ENCODE measurements at places on chromosomes 16 and 17.

DNA sequence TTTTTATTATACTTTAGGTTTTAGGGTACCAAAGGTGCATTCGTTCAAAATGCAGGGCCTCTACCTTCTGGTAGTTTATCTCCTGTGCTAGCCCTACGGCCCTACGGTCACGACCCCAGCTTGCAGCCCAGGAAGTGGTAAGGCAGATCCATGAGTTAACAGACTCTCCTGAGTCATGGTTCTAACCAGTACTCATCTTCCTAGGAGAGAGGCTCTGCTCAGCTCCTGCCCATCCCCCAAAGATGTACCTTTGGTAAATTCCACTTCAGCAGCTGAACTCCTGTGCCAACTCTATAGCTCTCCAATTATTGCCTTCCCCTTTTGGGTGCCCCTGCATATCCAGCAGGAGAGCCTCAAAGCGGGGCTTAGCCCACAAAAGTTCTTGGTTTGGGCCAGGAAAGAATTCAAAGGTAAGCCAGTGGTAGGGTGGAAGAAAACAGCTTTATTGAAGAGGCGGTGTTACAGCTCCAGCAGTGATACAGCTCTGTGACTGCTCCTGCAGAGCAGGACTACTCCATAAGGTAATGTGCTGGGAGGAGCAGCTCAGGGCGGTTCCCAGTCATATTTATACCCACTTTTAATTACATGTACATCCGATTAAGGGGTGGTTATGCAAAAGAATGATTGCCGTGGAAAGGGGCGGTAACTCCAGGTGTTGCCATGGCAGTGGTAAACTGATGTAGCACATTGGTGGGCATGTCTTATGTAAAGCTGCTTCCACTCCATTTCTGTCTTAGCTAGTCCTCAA is 241.4 kb downstream of the PMP22 start:
- no peak for DNase-seq

- DNase-seq = no peak
Measured at GRCh38 chr16:84914273-84914672, 94.5 kb downstream of the CRISPLD2 start.

- DNase-seq = no peak
Measured at GRCh38 chr16:11615748-11616447, 29.2 kb upstream of the LITAF start.

GRCh38 chr17:55348749-55349354 is 72.8 kb downstream of the MMD start:
- DNase-seq = peak; percentile 72

- DNase-seq = no peak
Measured at GRCh38 chr16:57279780-57280638, 4.5 kb downstream of the PLLP start.

DNA sequence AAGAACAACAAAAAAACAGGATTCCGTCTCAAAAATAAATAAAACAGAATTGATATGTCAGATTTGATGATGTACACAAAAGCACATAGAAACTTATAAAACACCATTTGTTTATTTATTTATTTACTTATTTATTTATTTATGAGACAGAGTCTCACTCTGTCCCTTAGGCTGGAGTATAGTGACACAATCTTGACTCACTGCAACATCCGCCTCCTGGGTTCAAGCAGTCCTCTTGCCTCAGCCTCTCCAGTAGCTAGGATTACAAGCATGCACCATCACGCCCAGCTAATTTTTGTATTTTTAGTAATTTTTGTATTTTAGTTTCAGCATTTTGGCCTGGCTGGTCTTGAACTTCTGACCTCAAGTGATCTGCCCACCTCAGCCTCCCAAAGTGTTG is 21.4 kb downstream of the BCAS3 start:
- no peak for DNase-seq

GRCh38 chr16:11915114-11915643 is 577 bp downstream of the GSPT1 start:
- peak; percentile 48 for DNase-seq

DNA sequence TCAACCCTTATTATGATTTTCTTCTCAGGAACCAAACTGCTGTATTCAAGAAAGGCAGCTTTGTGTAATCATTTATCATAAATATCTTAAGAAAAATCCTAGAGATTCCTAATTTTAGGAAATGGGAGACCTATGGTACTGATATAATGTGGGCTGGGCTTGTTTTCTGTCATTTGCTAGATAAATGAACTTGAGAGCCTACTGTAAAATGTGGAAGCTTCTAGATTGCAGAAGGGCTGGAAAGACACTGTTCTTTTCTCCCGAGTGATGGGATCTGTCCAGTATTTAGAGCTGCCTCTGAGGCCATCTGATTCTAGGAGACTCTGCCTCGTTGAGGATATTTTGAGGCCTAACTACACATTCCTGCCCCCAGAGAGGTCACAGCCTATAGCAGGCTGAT is 19.9 kb upstream of the STH start:
- DNase-seq = no peak

- no peak for DNase-seq
Measured at GRCh38 chr16:28834349-28834748, 11.6 kb downstream of the ATXN2L start.

DNA sequence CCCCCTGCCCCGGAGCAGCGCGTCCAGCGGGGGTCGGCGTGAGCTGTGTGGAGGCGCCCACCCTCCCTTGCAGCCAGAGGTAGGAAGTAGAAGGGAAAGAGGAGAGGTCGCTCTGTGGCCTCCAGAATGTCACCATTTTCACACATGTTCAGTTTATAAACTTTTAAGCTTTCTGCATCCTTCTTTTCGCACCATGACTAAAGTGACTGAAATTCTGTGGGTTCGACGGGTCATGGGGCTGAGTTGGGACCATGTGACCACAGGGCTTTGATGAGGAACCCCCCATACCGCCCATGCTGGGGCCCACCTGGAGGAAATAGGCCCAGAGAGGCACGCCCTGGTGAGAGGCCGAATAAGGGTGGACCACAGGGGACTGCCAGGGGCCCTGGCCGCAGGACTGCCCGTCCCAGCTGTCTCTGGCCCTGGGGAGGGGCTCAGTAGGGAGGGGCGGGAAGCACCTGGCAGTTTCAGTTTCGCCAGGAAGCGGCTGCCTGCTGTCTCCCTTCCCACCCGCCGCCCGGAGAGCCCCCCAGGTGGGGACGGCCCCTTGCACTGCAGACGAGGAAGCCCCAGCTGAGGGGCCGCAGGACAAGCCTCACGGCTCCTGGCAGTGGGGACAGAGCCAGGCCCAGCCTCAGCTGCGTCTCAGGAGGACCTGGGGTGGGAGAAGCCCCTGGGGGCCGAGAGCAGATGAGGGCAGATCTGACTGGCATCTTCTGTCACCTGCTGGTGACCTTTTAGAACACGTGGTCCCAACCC is 9.0 kb downstream of the CBFA2T3 start:
- DNase-seq = no peak

GRCh38 chr16:52466994-52467393 is 79.9 kb downstream of the TOX3 start:
- no peak for DNase-seq

DNA sequence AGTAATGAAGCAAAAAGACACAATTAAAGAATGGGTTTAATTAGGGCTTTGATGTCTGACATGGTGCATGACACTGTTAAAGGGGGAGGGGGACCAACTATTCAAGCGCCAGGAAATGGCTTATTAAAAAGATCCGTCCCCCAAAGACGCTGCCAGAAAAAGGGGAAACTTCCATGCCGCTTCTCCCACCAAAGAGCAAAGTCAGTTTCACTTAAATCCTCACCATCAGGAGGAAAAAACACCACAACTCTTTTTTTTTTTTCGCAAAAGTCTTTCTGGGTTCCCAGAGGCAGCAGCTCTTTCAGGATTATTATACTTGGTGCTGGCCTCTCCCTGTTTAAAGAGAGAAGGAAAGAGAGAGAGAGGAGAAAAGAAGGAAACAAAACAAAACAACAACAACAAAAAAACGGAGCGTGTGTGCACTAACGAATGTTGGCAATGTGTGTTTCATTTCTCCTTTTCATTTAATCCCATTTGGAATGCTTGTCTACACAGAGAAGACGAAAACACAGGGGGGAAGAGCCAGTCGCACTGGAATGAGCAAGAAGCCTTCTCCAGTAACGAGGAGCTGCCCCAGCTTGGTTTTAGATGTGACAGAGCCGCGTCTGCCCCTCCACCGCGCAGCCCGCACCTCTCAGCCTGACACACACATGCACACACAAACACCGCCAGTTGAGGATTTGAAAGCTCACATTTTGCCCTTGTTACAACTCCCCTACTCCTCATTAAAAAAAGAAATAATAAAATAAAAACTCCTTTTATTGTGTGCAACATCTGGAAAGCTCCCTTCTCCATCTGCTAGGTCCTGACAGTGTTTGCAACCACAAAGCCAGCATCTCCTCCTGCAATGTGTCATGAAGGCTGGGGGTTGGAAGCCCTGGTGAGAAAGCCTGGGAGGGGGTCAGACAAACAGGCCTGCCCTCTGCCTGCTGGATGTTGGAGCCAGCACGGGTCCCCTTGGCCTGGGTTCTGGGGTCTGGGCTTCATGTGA is 32.7 kb upstream of the AXIN2 start:
- no peak for DNase-seq

GRCh38 chr16:47924950-47925349 is 230.8 kb downstream of the ABCC12 start:
- DNase-seq = no peak

DNA sequence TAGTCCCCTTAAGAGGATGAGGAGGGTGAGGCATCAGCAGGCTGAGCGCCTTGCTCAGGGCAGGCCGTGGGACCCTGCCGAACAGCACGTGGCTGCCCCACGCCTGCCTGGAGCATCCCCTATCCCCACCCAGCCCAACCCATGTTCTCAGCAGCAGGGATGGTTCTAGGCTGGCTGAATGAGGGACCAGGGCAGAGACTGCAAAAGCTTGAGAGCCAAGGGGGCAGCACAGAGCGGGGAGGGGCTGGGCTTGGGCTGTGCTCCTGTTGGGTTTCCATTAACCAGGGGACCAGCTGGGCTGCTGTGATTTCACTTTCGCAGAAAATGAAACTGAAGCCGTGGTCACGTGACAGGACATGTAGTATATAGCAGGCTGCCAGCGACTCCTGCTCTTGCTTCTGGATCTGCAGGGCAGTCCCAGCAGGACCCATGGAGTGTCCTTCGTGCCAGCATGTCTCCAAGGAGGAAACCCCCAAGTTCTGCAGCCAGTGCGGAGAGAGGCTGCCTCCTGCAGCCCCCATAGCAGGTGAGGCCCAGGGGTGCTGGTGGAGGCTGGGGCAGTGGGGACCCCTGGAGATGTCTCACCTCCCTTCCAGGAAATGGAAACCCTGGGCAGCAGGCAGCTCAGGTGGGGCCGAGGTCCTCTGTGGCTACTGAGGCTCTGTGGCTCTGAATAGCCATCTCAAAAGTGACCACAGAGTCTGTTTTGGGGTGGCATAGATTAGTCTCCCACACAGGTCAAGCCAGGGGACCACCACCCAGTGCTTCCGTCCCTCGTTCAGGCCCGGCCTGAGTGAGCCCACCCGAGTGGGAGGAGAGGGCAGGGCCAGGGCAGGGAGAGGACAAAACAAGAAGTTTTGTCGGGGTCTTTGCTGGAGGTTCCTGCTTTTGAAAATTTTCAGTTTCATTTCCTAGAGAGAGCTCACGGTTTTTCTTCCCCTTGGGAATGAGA is 2.9 kb downstream of the RNF213 start:
- DNase-seq = peak; percentile 60

DNA sequence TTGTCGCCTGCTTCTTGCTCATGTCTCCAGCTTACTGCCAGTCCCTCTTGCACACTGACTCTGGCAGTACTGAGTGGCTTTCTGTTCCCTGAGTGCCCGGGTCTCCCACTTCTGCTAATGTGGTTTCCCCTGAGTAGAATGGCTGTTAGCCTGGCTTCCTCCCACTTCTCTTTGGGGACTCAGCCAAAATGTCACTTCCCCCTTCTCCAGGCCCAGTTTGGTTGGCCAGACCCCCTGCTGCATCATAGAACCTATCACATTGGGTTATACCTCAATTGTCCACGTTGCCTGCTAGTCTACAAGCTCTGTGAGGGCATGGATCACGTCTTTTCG is 304.4 kb downstream of the HS3ST3B1 start:
- DNase-seq = peak; percentile 26

- DNase-seq = no peak
Measured at GRCh38 chr17:39601758-39602532, 5.8 kb downstream of the NEUROD2 start.

DNA sequence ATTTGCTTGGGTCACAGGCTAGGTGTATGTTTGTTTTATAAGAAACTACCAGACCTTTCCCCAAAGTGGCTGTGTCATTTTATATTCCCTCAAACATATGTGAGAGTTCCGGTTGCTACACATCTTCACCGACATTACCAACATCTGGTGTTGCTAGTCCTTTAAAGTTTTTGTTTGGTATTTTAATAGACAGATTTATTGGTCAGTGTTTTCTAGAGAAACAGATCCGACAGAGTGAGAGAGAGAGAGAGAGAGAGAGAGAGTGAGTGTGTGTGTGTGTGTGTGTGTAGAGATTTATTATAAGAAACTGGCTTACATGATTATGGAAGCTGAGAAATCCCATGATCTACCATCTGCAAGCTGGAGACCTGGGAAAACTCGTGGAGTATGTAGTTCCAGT is 31.0 kb downstream of the LDHD start:
- DNase-seq = no peak

- no peak for DNase-seq
Measured at GRCh38 chr16:56013962-56014552, 138.9 kb upstream of the CES5A start.

DNA sequence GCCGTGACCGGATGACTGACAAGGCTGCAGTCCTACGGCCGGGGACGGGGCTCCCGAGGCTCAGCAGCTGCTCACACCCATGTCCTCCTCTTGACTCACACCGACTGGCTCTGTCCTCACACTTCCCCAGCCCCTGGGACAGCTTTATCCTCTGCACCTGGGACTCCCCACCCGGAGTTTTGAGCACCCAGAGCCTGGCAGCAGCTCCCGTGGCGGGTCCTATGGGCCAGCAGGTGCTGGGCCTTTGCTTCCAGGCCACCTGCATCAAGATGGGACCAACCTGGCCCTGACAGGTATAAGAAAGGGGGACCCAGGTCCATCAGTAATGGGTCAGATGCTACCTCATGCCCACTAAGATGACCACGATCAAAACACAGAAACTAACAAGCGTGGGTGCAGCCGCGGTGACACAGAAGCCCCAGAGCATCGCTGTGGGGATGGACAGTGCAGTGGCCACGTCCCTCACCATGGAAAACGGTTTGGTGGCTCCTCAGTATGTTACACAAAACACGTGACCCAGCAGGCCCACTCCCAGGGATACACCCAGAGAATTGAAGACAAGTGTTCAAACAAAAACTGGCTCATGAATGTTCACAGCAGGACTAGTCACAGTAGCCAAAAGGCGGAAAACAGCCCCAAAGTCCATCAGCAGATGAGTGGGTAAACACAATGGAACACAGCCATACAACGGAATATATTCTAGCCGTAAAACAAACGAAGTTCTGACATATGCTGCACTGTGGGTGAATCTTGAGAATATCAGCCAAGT is 3.3 kb upstream of the NOTUM start:
- no peak for DNase-seq

- peak; percentile 86 for DNase-seq
Measured at GRCh38 chr17:40490289-40490853, 11.1 kb downstream of the TNS4 start.

GRCh38 chr17:40062329-40063186 is at the start of gene THRA:
TSS of gene THRA (plus strand) at chr17:40062965. CDS start at chr17:40074489, 11,524 bp downstream.
- peak; percentile 78 for DNase-seq

- peak; percentile 89 for DNase-seq
Measured at GRCh38 chr17:27540318-27541101, 84.3 kb downstream of the KSR1 start.

- DNase-seq = no peak
Measured at GRCh38 chr16:72027669-72028378, 19.3 kb downstream of the DHODH start.

Data from head of caudate nucleus (tissue), 42 donors.